Posterior cingulate gyrus (tissue), 11 donors: ENCODE measurements at places on chromosomes 4 and X.

GRCh38 chrX:53122013-53122412, 28.1 kb downstream of the KANTR start:
- no peak for DNase-seq

DNA sequence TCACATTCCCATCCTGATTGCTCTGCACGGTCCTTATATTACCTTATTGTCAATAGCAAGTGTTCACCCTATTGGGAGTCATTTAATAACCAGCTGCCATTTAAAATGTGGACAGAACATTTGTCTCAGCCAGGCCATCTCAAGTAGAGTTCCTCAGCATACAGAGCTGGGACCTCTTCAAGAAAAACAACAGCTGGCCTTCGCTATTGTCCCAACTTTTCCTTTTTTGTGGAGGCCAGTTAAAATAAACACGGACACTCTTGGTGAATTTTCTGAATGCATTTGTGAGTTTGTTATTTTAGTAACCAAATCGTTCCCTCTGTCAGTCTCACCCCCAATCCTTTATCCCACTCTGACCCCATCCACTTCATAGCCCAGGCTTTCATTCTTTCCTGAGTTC, 395.3 kb upstream of the PITX2 start:
- no peak for DNase-seq

DNA sequence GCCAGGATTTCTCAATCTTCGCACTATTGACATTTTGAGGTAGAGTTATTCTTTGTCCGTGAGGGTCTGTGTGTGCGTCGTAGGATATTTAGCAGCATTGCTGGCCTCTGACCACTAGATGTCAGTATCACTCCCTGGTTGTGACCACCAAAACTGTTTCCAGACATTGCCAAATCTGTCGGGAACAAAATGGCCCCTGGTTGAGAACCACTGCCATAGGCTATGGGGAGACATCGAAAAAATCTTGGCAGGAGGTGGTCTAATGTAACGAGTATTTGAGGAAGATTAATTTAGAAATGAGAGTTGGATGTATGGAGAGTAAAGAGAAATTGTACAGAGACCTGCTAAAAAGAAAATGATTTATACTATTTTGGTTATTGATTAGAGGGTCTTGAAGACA, 108.4 kb downstream of the DOCK11 start:
- no peak for DNase-seq

DNA sequence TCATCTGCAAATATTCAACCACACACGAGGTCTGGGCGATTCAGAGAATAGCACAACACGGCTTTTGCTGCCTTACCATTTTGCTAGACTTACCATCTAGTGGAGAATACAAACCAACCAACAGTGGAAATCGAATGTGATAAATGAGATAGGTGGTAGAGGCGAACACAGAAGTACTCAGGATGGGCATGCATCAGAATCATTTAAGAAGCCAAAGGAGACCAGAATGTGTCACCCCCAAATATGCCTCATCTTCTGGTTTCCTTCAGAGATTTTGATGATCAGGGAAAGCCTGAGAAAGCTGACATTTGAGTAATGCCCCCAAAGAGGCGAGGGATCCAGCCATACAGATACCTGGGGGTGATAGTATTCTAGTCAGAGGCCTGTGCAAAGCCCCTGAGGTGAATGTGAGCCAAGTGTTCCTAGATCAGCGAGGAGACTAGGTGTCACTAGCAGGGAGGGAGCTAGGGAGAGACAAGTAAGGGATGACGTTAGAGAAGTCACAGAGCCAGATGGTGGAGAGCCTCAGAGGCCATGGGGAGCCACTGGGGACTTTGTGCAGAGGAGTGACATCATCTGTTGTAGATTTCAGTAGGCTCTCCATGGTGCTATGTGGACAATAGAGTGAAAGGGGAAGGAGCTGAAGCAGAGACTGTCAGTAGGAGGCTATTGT, 1.7 kb downstream of the MTMR1 start:
- no peak for DNase-seq

- DNase-seq = no peak
These were observed 70.5 kb downstream of the HADH start for GRCh38 chr4:108060164-108060563.

DNA sequence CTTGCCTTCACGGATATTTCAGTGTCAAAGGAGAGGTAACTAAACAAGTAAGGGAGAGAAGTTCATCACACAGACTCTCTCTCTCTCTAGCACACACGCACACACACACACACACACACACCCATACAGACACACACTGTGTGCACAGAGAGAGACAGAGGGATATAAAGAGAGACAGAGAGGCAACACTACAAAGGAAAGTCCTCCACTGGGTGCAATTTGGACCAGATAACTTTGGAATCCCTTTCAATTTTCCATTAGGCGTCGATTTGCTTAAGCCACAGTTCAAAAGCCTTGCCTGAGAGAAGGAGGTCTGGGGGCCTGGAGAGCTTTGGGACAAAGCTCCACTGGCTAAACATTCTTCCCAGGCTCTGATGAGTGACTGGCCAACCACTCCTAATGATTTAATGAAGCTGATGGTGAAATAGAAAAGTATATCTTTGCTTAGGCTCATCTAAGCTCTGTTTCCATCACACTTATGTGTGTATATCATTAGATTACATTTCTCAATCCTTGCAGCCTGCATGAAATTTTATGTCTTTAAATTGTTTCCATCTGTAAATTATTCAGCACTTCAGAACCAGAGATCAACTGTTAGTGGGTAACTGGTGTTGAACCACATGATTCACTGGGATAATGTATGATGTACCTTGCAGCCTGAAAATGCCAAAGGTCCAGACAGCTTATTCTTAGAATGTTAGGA, 180.8 kb downstream of the MAGEB17 start:
- no peak for DNase-seq

DNA sequence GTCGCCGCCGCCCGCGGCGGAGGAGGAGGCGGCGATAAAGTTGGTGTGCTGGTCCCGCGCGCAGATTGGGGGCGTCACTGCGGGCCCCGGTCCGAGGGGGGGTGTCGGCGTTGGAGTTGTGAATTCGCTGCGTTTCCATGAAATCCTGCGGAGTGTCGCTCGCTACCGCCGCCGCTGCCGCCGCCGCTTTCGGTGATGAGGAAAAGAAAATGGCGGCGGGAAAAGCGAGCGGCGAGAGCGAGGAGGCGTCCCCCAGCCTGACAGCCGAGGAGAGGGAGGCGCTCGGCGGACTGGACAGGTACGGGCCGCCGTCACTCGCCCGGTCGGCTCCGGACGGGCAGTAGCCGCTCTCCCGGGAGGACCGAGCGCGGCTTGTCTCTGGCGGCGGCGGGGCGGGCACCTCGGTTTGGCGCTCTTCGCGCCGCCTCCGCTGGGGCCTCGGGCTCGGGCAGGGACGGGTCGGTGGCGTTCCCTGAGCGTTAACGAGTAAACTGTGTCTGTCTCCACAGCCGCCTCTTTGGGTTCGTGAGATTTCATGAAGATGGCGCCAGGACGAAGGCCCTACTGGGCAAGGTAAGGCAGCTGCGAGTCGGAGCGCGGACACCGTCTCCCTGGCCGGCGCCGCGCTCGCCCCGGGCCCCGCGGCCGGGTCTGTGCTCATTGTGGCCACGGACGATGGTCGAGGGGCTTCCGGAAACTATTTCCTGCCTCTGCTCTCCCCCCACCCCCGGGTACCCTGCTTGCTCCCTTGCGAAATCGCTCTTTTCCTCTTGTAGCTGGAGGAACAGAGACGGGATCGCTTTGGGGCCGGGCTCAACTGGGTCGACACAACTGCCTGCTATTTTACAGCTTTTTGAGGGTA, 658 bp downstream of the KDM6A start:
- DNase-seq = peak; percentile 91

- no peak for DNase-seq
These were observed 194.3 kb downstream of the SLC4A4 start for GRCh38 chr4:71533121-71533520.

DNA sequence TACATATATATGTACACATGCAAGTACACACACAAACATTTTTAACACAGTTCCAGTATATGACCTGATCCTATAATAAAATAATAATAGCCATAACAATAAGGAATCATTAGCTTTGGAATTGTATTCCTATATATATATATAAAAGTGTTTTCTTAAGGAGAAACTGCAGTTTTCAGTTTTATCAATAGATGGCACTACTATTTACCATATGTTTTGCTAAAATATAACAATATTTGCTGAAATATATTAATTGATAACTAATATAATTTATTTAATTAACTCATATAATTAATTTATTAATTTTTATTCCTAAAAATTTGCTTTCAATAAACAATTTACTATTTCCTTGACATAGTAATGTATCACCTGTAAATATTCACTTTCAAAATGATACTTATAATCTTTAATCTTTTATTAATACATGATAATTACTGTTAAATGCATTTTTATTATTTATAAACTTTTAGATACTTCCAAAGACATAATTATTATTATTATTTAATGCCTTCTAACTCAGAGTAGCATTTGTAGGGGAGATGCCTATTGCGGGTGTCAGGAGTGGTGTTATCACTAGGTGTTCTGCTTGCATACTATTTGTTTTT, 599.5 kb downstream of the FSTL5 start:
- no peak for DNase-seq

- no peak for DNase-seq
These were observed 250.5 kb upstream of the PRKX start for GRCh38 chrX:3963980-3964379.

DNA sequence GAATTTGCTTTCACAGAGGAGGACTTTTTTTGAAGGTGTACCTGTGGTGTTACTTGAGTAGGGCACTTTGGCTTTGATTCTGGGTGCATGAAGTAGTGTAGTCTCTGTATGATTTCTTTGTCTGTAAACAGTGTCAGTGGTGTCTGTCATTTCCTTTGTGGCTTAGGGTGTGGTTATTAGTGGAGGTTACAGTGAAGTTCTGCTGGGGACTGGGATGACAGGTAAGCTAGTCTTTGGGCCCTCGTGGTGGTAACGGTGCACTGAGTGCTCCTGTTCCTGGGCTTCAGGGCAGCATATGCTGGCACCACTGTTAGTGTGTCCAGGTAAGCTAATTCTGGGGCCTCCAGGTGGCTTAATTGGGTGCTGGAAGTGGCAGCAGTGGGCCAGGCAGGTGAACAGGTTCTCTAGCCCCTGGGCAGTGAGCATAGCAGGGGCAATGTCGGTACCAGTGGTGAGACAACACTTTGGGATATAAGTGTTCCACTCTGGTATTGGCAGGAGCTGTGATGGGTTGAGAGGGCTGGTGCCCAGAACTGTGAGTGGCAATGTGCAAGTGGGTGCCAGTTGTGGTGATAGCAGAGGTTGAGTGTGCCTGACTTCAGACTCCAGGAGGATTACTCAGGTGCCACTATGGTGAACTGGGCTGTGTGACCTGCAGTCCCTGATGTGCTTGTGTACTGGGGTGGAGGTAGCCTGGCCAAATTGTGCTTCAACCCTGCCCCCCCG, 26.0 kb upstream of the VSIG1 start:
- no peak for DNase-seq

GRCh38 chrX:128769495-128769894, 717.3 kb upstream of the ACTRT1 start:
- no peak for DNase-seq

DNA sequence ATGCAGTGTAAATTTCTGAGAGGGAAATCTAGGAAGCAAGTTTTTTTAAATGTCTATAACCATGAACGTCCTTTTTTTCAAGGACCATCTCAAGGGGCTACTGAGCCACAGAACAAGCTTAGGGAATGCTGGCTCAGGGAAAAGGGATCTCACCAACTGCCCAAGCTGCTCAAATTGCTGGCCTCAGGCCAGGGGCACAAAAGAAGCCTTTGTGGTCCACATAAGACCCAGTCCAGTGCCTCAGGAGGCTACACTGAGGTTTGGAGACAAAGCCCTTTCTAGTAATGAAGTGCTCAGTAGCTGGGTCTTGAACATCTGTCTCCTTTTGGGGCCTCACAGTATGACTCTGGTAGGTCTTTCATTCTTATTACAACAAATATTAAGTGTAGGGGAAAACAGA, 305.5 kb downstream of the RAB28 start:
- no peak for DNase-seq

- DNase-seq = no peak
These were observed 63.4 kb downstream of the GRXCR1 start for GRCh38 chr4:42955746-42956505.

- DNase-seq = no peak
These were observed 151.8 kb upstream of the FAT1 start for GRCh38 chr4:186875476-186875875.

DNA sequence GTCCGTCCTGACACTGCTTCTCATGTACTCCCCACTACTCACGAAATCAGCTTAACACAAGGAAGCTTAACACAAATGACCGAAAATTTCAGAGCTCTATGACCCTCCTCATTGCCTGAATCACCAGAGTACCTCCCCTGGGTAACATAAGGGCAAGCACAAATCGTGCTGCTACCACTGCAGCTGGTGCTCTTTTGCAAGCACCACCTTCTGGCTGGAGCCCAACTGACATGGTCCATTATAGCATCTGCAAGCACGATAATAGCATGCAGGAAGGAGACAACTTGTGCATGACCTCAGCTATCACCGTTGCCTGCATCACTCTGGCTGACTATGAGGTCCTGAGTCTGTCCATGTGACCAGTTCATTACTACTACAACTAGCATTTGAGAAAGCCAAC, 308.0 kb downstream of the TEX13C start:
- DNase-seq = no peak
